ENCODE measurements at places on chromosomes 7 and 10. TPM values are rescaled to one million over a fixed set of nuclear protein-coding genes. Genes with fewer than 3 reads are reported as not detected.
A peak's percentile ranks its signal among the peaks of the same experiment; 100 is the strongest.

CC2D2B gene
- total RNA-seq: 0.20 TPM

OR6V1 gene
- not detected for total RNA-seq

DNA sequence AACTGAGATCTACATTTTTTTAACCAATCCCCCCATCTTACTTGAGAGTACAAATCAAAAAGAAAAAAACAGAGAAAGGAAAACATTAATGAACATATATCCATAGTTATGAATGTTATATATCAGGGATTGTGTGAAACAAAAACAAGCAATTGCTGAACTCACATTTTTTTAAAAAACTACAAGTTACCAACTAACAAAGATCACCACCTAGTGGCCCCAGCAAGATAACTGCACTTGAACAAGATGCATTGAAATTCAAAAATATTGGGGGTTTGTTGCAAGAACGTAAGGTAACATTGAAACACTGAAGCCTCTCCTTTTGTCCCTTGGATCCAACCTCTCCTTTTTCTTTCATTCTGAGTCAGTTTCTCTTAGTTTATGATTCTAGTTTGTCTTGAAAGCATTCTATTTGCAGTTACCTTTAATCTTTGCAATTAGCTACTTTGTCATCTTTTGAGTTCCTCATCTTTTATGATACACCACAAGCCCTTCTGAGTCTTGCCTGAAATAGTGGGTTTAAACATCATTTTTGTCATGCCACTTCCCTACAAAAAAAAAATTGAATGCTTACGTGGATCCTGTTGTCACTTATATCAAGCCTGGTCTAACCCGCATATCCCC is 87.3 kb upstream of the TES start:
- H3K36me3 ChIP-seq: no peaks in the 10 kb centered on the region
- H3K4me1 ChIP-seq: no peaks in the 10 kb centered on the region
- DNase-seq: peak; percentile 20
- H3K4me3 ChIP-seq: no peak overlapping the region

DNA sequence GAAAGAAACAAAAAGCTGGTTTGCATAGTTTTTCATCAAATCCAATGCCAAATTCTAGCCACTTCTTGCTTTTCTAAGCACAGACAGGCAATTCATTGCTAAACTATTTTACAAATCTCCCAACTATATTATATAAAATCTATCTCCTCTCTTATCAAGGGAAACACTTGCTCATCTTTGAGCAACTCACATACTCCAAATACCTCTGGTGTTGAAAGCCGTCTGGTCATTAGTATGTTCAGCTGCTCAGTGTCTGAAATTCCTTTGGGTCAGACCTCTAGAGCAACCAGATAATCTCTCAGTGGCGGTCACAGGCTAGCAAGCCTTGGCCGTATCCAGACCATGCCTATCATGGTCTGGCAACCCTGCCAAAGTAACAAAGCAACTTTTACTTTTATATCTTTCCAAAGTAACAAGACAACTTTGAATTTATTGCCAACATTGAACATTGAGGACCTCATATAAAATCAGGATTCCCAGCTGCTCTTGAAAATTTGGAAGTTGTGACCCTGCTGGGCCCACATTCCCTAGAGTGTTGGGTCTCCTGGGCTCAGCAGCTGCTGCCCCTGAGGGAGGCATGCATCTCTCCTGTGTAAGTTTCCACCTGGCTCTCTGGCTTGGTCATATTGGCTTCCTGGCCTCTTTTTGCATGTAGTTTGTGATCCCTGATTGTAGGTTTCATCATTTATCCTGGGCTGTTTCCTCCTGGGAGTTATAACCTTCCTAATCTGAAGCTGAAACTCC is 56.8 kb upstream of the LANCL2 start:
- H3K27me3 ChIP-seq: no peaks in the 10 kb centered on the region
- no peaks in the 10 kb centered on the region for H3K4me1 ChIP-seq
- H3K4me3 ChIP-seq: no peak overlapping the region
- no peak overlapping the region for H3K27ac ChIP-seq
- no peaks in the 10 kb centered on the region for H3K36me3 ChIP-seq
- DNase-seq: peak; percentile 30

DNA sequence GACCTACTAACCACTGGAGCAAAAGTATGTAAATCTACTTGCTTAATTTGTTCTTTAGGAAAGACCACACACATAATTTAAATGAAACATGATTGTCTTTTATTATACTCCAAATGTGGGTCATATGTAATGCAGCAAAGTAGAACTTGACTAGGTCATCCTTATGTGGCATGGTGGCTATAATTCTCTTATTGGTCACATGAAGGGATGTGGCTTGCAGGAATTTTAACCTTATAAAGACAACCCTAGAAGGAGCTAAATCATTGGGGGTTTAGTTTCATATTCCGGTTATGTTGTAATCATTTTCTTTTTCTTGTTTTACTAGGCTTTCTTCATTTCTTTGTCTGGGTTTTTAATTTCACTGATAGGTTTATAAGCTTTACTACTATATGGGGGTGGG is 93.9 kb downstream of the SEPTIN7 start:
- no peak for DNase-seq
- no peak overlapping the region for H3K4me3 ChIP-seq
- no peaks in the 10 kb centered on the region for H3K27me3 ChIP-seq
- 0 out of 3 replicates have a peak, but pooled peaks cover 5% of the 10 kb centered on the region for H3K36me3 ChIP-seq
- H3K4me1 ChIP-seq: no peaks in the 10 kb centered on the region
- no peak overlapping the region for H3K27ac ChIP-seq

DNA sequence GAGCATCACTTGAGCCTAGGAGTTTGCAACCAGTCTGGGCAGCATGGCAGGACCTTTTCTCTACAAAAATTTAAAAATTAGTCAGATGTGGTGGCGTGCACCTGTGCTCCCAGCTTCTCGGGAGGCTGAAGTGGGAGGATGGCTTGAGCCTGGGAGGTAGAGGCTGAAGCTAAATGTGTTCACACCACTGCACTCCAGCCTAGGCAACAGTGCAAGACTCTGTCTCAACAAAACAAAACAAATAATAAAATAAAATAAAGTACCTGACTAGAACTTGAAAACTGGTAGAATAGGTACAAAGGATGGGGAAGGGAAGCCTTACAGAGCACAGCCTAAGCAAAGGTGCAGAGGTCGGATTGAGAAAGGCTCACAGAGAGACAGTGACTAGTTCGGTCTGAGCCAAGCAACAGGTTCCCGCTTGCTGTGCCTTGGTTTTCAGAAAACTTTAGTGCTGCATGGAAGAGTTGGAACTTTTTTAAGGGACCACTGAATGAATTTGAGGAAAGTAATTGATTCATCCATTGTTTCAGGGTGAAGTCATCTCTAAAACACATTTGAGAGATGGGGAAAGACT is 100.1 kb upstream of the STK17A start:
- H3K4me3 ChIP-seq: no peak overlapping the region
- H3K27me3 ChIP-seq: no peaks in the 10 kb centered on the region
- H3K4me1 ChIP-seq: peaks cover 60% of the 10 kb centered on the region
- H3K36me3 ChIP-seq: no peaks in the 10 kb centered on the region

DNA sequence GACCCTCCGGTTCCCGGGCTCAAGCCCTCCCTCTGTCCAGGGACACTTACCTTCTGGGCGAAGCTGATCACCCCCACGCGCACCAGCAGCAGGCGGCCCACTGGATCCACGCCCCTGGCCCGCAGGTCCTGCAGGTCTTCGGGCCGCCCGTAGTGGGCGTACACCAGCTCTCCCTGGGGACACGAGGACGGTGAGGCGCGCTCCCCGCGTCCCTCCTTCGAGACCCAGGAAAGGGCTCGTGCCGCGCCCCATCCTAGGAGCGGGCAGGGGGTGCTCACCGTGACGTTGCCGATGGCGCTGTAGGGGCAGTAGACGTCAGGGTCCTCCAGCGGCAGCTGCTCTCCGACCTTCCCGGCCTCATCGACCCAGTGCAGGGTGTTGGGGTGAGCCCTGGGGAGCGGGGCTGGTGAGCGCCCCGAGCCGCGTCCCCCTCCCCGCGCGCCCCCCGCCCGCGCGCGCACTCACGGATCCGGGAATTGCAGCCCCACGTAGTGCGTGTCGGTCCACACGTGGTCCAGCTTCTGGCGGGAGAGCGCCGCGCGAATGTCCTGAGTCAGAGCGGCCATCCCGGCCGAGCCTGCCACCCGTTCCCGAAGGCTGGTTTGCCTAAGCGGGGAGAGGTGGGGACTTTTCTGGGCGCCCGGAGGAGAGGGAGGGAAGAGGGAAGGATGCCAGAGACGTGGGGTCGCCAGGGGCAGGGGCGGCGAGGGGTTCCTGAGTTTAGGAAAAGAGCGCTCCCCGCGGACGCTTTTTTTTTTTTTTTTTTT is 8.2 kb downstream of the TFR2 start:
- peaks cover 22% of the 10 kb centered on the region for H3K36me3 ChIP-seq
- H3K4me3 ChIP-seq: no peak overlapping the region
- no peaks in the 10 kb centered on the region for H3K4me1 ChIP-seq
- DNase-seq: no peak

GRCh38 chr10:69160809-69161241 is 19.2 kb upstream of the SUPV3L1 start:
- no peaks in the 10 kb centered on the region for H3K4me1 ChIP-seq
- H3K36me3 ChIP-seq: peaks cover 37% of the 10 kb centered on the region
- no peak overlapping the region for H3K4me3 ChIP-seq
- DNase-seq: no peak
